Activated CD4-positive, alpha-beta T cell treated with anti-CD3 and anti-CD28 coated beads for 36 hours (primary cell): ENCODE measurements at places on chromosomes 1 and 21. TPM values are rescaled to one million over a fixed set of nuclear protein-coding genes. Genes with fewer than 3 reads are reported as not detected.

The S1PR1 gene
- total RNA-seq = 130 TPM

The LIPI gene
- total RNA-seq = not detected

The OR6N2 gene
- total RNA-seq = not detected

The OR2T33 gene
- total RNA-seq = not detected

The SLC25A34 gene
- 0.82 TPM for total RNA-seq

The FCGR3A gene
- total RNA-seq = not detected

The LCA5L gene
- total RNA-seq = 0.32 TPM

The MFSD2A gene
- total RNA-seq = 12.8 TPM

The NCAM2 gene
- total RNA-seq = not detected
